Islet precursor cell (in vitro differentiated cells): ENCODE measurements at places on chromosomes 4 and X.

DNA sequence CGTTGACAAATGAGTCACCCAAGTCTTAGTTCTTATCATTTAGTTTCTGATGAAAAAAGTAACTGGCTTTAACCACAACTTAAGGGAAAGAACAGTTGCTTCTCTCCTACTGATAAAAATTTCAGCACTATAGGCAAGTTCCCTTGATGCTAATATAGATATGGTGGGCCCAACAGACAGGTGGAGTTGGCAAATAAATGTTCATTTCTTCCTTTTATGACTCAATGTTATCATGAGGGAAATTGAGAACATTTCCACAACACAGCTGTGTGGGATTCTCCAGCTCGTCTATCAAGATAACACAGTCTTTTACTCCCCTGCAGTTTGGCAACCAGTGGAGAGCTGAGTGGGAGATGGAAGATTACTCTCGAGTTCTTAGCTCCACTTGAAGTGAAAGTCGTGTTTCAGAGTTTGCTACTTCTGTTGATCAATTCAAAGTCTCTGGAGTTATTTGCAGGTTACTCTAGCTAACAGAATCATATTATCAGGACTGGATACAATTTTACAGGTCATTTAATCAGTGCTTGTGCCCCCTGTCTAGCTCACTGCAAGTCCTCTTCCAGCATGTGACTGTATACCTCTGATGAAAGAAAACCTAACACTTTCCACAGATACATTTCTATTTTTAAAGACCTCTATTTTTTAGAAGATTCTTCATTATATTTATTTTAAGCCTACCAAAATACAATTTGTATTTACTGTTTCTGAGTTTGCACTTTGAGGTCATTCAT, 270.6 kb upstream of the GK2 start:
- no peak for DNase-seq

DNA sequence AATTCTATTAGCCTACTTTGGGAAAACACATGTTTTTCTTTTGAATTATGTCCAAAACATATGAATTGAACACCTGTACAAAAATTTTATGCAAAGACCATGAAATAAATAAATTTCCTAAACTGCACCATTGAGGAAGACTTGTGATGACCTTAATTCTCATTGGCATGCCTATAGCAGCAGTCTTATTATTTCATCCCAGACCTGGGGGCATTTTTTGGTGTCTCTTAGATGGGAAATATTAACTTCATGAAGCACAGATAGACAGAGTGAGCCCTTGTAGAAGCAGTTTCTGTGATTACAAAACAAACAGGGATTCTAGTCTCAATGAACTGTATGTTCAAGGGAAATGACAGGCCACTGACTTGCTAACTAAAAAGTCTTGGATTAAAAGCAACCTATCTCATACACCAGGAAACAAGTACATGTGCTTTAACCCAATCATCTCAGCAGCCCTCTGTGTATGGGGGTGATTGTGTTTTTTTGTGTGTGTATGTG, 32.0 kb upstream of the HPGD start:
- no peak for DNase-seq

DNA sequence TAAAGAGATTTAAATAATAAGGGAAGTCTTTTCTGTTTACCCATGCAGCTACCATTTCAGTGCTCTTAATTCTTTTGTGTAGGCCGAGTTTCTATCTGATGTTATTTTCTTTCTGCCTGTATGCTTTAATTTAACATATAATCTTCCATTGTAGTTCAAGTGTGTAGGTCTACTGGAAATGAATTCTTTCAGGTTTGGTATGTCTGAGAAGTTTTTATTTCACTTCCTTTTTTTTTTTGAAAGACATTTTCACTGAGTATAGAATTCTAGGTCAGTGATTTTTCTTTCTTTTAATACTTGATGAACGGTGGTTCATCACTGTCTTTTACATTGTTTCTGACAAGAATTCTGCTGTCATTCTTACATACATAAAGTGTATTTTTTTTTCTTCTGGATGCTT, 42.1 kb downstream of the VAMP7 start:
- DNase-seq: no peak

DNA sequence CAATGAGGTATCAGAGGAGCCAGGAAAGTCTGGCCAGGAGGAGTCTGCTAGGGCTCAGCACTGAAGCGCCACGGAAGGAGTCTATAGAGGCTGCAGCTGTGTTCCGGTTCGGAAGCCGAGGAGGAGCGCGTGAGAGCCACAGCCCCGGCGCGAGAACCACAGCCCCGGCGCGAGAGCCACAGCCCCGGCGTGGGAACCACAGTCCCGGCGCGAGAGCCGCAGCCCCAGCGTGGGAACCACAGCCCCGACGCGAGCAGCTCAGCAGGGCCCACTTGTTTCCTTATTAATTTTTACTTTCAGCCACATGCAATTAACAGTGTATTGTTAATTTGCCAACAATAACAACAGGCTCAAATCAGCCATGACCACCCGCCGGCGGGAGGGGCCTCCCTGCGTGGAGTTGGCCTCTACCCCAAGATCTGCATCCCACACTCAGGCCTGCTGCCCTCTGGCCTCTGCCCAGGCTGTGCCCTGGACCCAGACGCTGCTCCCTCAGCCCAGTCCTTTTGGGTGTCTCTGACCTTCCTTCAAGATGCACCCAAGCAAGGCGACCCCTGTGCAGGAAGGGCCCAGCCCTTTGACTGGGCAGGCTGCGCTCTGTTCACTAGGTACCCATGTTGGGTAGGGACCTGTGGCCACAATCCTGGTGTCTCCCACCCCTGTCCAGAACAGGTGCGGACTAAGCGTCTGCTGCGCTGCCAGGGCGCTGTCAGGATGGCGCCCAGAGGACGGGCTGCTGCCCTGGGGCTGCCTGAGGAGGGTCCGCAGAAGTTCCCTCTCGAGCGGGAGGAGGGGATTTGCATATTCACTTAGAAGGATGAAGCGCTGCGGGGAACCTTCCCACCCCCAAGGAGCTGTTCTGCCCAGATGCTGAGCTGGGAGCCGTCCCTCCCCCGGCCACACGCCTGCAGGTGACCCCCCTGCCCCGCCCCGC, 113.8 kb downstream of the ADRA2C start:
- peak; percentile 47 for DNase-seq

DNA sequence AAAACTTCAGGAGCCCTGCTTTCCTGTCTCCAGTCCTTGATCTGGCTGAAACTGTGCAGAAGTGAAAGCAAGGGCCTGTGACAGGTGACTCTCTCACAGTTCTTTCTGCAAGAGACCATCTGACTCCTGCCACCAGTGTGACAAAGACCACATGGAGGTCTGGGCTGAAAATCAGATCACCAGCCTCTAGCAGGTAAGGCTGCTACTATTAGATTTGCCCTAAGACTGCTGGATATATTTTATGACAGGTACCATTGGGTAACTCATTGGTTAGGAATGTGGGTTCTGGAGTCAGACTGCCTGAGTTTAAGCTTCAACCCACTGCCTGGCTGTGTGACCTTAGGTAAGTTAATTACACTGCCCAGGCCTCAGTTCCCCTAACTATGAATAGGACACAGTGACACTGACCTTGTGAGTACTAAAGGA, 163.3 kb upstream of the SLC7A11 start:
- DNase-seq: peak; percentile 58
